Umbilical cord (tissue), 2 donors: ENCODE measurements at places on chromosomes 7 and 10. TPM values are rescaled to one million over a fixed set of nuclear protein-coding genes. Genes with fewer than 3 reads are reported as not detected.

The AKR1C4 gene
- total RNA-seq = not detected

The CRYGN gene
- not detected for total RNA-seq

The PRKAR2B gene
- total RNA-seq = 5.8 TPM

The MYOZ1 gene
- 1.4 TPM for total RNA-seq

The MYH16 gene
- not detected for total RNA-seq
